ENCODE measurements at places on chromosomes 3 and 15. TPM values are rescaled to one million over a fixed set of nuclear protein-coding genes. Genes with fewer than 3 reads are reported as not detected.
A peak's percentile ranks its signal among the peaks of the same experiment; 100 is the strongest.

- peak; percentile 64 for ATAC-seq
Measured at GRCh38 chr15:74203914-74204431, 1.4 kb upstream of the STRA6 start.

DNA sequence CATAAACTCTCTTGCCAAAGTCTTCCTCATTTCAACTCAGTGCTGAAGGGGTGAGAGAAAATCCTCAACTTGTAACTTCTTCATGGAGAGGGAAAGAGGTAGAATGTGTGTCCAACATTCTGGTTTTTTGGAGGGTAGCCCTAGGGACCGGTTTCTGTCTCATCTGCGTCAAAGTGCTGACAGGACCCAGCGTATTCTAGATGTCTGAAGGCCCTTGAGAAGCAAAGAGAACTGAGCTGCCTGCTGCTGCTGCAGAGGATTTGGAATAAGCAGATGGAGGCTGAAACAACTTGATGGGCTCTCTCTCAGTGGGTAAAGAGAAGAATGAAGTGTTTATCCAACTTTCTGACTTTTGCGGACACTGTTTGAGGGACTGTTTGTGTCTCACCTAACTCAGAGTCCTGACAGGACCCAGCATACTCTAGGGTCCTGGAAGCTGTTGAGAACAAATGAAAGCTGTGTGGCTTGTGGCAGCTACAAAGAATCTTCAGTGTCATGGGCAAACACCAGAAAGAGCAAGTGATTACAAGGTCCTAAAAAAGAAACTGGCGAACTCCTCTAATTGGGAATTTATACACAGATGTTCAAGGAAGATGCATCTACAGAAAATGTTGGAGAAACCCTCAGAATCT is 174.4 kb downstream of the SI start:
- ATAC-seq, result no peak

DNA sequence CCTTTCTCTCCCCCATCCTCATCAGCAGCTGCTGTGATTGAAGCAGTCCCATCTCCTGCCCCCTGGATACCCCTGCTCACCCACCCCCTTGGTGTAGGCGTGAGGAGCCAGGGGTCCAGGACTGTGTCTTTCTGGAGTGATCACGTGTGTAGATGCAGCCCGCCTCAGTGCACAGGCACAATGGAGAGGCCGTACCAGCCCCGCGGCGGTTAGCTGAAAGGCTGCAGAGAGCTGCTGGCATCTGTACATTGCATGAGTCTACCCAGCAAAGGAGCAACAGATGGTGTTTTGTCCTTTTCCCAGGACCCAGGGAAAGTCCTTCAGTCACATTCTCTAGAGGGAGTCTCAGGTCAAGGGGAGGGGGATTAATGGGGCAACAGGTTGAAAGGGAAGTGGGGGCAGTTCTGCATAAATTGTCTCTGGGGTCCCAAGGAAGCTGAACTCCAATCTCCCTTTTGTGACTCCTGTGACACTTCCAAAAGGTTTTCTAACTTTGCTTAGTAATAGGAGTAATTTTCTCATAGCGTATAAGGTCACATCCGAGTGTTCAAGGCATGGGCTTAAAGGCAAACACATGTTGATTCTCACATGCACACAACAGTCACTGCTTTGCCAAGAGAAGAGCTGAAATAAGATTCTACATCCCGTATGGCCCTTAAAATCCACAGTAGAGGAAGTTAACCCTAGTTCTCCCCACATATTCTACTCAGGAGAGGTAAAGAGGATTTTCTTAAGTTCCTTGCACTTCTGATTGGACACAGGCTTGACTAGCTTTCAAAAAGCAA is 7.1 kb downstream of the CSPG5 start:
- peak; percentile 87 for ATAC-seq

DNA sequence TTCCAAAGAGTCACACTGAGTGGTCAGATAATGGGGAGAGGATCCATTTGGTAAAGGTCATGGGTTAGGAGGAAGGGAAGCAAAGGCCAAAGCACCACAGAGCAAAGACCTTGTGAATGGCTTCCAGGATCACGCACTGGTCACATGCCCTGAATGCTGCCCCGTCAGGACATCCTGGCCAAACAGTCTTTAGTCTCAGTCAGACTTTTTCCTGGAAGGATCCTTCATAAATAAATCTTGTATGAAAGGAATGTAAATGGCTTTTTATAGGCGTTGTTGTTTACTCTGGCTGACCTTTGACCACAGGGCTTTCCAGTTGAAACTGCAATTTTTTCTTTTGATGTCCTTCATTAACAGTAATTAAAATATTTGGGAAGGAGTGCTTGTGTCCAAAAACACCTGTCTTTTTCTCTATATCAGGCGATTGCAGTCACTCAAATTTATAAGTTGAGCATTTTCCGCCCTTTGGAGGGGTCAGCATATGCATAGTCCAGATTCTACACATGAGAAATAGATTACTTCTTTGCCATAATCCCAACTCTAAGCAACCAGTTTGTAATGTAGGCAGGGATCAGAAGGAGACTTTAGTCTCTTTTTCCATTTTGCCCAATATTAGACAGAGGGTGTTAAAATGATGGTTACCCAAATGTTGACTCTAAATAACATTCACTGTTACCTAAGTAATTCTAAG is 48.4 kb downstream of the CHAC1 start:
- ATAC-seq, result peak; percentile 91

DNA sequence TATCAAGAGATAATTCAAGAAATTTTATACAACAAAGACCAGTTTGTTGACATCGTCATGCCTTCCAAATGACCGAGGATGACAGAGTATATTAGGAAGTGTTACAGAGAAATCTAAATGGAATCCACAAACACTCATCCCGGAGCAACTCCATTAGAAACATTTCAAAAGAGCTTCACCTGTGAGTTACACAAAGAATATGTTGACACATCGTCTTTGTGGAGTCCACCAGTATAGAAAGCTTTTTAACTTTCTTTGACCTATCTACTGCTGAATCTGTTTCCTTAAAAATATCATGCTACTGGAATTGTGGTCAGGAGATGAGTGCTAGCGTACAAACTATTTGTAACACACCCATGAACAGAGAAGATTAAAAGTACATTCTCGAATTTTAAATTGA is 130.4 kb downstream of the SUCLG2 start:
- ATAC-seq, result no peak

GRCh38 chr3:5198986-5199731 is 11.7 kb downstream of the EDEM1 start:
- no peak for ATAC-seq

- no peak for ATAC-seq
Measured at GRCh38 chr15:60527456-60527855, 48.5 kb upstream of the ICE2 start.

- no peak for ATAC-seq
Measured at GRCh38 chr3:17573396-17573795, 169.0 kb downstream of the TBC1D5 start.

DNA sequence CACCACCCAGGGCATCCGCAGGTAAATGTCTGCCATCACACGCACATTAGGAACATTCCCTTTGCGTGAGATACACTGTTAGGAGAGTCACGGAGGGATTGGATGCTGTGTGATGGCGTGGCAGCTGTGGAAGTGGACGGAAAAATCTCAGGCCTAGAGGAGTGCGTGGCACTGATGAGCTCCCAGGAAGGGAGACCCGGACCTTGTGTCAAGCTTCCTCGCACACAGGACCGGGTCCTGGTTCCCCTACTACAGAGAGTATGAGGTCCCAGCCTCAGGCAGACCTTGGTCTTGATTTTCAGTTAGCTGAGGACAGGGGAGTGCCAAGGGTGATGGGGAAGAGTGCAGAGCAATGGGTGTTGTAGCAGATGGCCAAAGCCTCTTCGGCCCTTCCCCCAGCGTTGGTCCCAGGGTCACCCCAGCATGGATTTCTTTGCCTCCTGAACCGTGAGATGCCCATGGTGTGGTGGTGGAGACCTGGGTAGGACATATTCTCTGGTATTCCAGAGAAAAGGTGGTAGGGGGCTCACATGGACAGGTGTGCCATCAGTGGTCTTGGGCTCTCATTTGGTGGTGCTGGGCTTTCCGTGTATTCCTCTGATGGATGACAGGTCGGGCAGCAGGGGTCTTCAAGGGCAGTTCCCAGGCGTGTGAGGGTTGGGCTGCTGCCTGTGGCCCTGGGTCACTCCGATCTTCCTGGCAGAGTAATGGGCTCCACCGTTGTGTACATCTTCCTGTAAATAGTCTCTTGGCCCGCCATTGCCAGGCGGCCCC is 105.1 kb downstream of the SNRPN start:
- no peak for ATAC-seq

DNA sequence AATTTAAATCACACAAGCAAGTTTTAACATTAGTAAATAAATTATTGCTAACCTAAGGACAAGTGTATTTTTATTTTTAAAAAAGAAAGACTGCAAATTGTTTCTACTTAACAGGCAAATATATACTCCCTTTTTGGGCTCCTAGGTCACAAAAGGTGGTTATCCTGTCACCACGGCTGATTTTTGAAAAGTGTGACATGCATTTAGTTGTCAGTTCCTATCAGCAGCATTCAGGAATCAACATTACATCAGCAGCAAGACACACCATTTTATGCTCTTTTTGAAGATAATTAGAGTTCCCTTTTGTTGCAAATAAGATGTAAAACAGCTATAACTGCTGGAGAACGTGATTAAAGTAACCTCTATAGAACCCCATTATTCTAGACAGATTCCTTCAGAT is 357.5 kb upstream of the TMCO5A start:
- no peak for ATAC-seq

DNA sequence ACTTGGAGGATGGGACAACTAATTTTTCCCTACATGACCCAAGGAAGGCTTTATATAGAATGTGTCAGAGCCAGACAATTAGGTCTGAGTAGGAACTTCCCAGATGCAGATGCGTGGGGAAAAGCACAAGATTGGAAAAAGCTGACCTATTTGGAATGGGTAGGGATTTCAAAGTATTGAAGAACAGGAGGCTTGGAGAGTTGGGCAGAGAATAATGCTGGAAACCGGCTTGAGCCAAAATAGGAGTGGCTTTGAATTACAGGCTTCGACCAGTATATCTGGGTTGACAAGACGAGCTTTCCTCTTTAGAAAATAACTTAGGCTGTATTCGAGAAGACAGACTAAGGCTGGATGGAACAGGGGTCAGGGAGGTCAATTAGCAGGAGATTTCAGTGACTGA is 181.1 kb downstream of the GBE1 start:
- ATAC-seq, result peak; percentile 31

DNA sequence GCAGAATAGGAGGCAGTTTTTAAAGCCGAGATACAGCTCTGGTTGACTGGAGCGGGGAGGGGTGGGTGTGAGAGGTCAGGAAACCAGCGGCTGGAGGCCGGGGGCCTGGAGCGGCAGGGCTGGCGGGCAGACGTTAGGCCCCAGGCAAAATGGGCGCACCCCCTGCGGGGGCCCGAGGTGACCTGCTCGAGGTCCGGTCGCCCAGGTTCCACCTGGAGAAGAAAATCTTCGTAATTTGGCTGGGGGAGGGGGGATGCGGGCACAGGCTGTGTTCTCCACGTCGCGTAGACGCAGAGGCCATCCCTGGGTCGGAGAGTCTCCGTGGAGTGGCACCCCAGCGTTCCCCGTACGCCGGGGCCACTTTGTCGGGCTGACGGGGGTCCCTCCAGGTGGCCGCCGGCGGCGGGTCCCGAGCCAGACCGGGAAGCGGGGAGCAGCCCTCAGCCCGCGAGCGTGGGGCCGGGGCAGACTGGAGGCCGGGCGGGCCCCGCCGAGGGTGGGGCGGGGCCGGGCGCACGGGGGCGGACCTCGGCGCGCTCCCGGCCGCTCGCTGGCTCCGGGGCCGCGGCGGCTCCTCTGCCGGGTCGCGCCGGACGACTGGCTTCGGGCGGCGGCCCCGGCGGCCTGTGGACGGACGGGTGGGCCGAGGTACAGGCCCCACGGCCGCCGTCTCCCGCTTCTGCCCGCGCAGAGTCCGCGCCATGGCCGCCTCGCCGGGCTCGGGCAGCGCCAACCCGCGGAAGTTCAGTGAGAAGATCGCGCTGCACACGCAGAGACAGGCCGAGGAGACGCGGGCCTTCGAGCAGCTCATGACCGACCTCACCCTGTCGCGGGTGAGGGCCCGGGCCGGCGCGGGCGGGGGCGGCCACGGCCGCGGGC is at the start of gene CRTC3:
Gene CRTC3, plus strand, starts transcription at position 553 of the 879 bp plus-strand sequence. Its CDS starts 149 bp downstream, at position 702.
- ATAC-seq, result peak; percentile 89

GRCh38 chr15:66294157-66294931 is 976 bp downstream of the DIS3L start:
- peak; percentile 5 for ATAC-seq

DNA sequence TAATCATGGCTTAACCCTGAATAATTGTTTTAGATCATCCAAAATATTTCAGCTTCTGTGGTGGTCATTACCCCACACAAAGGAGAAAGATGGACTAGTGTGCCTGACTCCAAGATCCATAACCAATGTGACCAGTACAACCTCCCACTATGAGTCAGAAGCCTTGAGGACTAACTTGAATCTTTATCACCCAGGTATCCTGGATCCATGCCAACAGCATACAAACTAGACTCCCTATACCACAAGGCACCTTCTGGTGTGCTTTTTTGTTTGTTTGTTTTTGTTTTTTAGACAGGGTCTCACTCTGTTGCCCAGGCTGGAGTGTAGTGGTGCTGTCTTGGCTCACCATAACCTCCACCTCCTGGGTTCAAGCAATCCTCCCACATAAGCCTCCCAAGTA is 317.7 kb downstream of the VPS13C start:
- no peak for ATAC-seq

TIGIT gene
- 0.63 TPM for total RNA-seq

BUB1B gene
- total RNA-seq, result 31.9 TPM

TAGLN3 gene
- 139 TPM for total RNA-seq

All from motor neuron (in vitro differentiated cells).